Activated CD8-positive, alpha-beta memory T cell treated with anti-CD3 and anti-CD28 coated beads for 1 hour (primary cell): ENCODE measurements at places on chromosomes 1 and 21.

- no peak for DNase-seq
Measured at GRCh38 chr1:207056673-207057072, 3.6 kb downstream of the PFKFB2 start.

DNA sequence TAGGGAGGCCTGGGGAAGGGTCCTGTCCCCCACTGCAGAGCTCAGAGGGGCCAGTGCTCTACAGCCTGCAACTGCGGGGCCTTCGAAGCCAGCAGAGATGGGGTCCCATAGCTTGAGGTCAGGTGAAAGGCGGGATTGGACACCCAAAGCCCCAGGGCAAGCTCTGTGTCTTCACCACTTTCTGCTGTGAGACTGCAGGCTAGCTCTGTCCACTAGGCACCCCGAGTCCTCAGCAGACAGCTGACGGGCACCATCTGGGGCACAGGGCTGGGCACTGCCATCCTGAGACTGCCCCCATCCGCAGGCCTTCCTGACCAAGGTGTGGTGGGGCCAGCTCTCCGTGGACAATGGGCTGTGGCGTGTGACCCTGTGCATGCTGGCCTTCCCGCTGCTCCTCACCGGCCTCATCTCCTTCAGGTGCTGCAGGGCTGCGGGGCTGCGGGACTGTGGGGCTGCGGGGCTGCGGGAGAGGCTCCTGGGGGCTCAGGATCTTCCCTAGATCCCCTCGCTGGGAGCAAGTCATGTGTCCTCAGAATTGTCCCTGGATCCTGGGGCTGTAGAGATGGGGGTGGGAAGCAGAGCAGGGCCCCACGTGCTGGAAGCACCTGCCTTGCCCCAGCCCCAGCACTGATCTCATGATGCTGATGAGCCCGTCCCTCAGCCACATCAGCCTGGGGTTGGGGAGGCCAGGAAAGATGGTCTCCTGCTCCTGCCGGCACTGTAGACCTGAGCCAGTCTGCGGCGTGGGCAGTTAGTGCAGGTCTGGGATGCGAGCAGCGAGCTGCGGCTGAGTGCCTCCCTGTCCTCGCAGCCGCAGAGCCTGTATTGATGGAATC, 46.8 kb downstream of the TRPM2 start:
- no peak for DNase-seq

DNA sequence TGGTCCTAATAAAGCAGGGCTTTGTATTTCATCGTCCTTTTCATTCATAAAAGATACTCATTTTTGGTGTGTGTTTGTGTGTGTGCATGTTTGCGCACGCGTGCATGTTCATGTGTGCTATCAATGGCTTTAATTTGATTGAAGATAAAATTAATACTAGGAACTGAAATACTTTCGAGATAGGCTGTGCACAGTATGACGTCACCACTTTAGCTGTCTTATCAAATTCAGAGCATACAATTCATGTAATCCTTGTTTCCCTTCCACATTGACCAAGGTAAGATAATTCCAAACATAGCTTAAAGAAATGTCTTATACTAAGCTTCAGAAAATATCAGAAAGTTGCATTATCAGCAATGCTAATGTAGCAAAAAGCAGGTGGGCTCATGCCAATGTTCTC, 113.6 kb upstream of the CYYR1 start:
- no peak for DNase-seq

DNA sequence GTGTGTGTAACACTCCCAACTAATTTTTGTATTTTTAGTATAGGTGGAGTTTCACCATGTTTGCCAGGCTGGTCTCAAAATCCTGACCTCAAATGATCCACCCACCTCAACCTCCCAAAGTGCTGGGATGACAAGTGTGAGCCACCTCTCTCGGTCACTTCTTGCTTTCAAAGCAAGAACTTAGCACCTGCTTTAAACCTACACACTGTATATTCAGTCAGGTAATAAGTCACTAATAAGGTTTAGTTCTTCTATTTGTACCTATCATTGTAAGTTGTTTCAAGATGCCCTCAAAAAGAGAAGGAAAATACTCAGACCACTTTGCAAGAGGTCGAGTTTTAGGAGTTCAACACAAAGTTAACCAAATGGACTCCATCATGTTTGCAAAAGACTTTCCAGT, 431.3 kb downstream of the MRPL39 start:
- DNase-seq: no peak

GRCh38 chr1:216215169-216215568, 208.1 kb downstream of the USH2A start:
- DNase-seq: no peak

DNA sequence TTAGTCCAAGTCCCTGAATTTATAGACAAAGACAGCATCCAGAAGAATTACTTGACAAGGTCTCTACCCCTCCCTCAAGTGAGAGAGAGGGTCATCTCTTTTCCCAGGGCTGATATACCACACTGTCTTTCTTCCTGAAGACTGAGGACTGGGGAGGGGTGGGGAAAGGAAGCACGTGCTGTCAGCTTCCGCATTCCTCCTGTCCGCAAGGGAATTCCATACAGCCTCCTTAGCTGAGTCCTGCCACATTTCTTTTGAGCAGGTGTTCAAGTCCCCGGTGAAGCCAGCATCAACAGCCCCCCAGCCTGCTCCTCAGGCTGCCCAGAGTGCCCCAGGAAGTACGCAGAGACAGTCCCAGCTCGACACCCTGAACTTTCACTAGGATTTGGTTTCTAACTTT, 34.2 kb downstream of the PCAT6 start:
- no peak for DNase-seq
